Stimulated activated CD8-positive, alpha-beta memory T cell treated with anti-CD3 and anti-CD28 coated beads, Interleukin-7, amount 100 ng/mL, for 1 hour (primary cell): ENCODE measurements at places on chromosomes 3 and 15.

DNA sequence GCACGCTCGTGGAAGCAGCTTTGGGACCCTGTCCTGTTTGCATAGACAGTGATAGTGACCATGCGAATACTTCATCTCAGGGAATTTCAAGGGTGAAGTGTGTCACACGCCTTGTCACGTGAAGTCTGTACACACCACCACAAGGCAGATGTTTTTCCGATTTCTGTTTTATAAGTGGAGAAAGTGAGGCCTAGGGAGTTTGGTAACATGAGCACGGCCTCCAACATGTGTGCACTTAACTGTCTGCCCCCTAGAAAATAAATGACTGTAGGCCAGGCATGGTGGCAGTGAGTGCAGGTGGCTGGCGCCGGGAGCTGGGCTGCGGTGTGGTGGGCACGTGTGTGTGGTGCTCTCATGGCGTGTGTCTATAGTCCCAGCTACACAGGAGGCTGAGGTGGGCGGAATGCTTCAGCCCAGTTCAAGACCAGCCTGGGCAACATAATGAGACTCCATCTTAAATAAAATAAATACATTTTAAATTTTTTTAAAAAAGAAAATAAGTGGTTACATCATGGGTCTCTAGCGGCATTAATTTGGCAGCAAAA lies 42.0 kb downstream of the WHAMM start:
- DNase-seq, result no peak

DNA sequence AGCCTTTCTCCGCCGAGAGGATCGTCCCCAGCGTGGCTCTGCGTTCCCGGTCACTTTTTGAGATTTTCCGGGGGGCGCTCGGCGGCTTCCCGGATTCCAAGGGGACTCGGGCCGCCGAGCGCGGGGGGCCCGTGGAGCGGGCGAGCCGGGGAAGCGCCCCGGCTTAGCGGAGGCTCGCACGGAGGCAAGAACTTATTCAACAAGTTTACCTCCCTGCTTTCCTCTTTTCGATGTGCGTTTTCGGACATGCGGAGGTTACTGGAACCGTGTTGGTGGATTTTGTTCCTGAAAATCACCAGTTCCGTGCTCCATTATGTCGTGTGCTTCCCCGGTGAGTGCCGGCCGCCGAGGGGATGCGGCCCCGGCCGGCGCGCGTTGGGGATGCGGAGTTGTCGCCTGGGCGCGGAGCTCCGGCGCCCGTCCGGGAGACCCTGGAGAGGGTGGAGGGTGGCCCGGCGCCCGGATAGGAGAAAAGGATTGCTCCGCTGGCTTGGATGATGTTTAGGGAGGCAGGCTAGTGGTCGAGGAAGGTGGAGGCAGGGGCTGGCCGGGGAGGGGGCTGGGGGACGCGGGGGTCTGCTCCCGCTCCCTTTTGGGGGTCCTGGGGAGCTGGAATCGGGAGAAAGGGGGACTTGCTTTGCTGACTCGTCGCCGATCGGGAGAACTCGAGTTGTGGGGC lies 810 bp downstream of the PTPRG start:
- DNase-seq, result no peak

DNA sequence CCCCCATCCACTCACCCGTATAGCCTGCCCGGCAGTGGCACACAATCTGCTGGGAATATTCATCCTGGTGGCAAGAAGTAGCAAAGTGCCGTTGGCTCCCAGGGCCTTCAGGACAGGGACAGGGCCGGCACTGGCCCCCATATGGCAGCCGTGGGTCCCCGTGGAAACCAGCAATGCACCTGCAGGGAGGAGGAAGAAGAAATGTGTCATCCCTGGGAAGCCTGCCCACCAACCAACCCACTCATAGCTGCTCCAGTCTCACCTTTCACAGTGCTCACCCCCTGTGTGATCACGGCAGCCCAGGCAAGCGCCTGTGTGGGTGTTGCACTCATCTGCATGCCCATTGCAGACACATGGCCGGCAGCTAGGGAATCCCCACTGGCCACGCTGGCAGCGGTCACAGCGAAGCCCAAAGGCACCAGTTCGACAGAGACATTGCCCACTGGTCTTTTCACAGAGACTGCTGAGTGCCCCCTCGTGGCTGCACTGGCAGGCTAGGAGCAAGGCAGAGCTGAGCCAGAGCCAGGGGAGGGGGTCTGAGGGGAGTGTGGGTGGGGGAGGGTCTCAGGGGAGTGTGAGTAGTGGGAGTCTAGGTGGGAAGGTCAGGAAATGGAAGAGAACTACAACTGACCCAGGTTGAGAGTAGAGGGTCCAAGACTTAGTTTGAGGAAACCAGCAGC lies 4.5 kb upstream of the USP19 start:
- no peak for DNase-seq

- DNase-seq, result no peak
These were observed 47.0 kb downstream of the LRIG1 start for GRCh38 chr3:66453651-66454463.

GRCh38 chr15:60890375-60891230 lies 338.5 kb downstream of the RORA start:
- DNase-seq, result no peak

- DNase-seq, result no peak
These were observed 187.5 kb downstream of the NAALADL2 start for GRCh38 chr3:175046601-175047000.

- DNase-seq, result no peak
These were observed 11.1 kb downstream of the ATXN7 start for GRCh38 chr3:63874769-63875168.

GRCh38 chr3:170589113-170589512 lies 3.2 kb upstream of the SLC7A14 start:
- DNase-seq, result no peak

GRCh38 chr15:73684581-73685455 lies 635 bp downstream of the CD276 start:
- DNase-seq, result no peak
